ENCODE measurements at places on chromosomes 1 and 21. TPM values are rescaled to one million over a fixed set of nuclear protein-coding genes. Genes with fewer than 3 reads are reported as not detected.

GRCh38 chr1:74362691-74363090 lies 127.5 kb downstream of the TNNI3K start:
- no peak for DNase-seq

DNA sequence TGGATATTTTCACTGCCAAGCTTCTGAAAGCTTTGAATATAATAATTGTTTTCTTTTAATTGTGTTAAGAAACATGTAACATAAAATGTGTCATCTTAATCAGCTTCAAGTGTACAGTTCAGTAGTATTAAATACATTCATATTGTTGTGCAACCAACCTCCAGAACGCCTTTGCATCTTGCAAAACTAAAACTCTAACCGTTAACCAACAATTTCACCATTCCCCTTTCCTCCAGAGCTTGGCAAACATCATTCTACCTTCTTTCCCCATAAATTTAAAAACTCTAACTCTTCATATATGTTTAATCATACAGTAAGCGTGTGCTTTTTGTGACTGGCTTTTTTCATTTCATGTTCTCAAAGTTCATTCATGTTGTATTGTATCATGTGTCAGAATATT lies 2.1 kb downstream of the MNDA start:
- DNase-seq, result no peak

The ABL2 gene
- 110 TPM for total RNA-seq

DNA sequence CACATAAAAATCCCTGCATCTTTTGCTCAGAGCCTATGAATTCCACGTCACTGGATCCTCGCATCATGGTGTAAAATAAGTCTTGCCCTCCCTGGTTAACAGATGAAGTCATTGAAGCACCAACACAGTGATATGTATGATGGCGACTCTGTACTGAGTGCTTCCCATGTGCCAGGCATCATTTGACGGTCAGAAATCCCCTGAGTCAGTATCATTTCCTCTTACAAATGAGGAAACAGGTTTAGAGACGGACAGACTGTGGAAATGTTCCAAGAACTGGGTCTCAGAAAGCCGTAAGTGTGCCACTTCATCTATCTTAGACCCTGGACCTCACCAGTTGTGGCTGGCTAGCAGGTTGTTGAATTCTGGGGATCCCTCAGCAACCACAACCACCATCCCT lies 5.1 kb upstream of the OLFML2B start:
- DNase-seq, result no peak

The TIE1 gene
- total RNA-seq, result 3.3 TPM

DNA sequence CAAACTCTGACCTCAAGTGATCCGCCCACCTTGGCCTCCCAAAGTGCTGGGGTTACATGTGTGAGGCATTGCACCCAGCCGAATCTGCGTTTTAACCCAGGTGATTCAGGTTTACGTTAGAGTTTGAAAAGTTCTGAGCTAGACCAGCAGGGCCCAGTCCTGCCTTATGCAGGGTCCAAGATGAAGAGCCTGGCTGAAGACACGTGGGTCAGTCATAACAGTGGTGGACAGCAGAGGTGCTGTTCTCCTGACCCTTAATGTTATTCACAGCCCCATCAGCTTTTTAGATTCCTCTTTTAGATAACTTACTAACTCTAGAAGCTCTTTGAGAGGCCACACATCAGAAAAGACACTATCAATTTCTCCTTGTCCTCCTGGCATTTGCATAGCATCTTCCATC lies 50.0 kb downstream of the GNG4 start:
- DNase-seq, result no peak

The TNFSF4 gene
- 19.7 TPM for total RNA-seq

DNA sequence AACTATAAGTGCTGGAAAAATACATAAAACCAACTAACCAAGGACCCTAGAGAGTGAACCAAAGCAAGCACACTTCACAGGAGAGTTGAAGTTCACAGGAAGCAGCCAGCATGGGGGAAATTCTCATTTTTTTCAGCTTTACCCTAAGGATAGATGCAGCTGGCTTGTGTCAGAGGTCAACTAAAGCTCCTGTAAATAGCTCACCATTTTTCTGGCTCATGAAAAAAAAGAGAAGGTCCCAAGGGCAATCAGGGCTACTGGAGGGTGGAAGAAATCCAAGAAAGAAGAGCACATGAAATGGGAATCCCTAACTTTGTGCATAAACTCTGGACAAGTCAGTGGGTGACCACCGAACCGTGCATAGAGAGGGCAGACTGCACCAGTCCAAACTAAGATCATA lies 58.3 kb downstream of the KCNJ15 start:
- no peak for DNase-seq

DNA sequence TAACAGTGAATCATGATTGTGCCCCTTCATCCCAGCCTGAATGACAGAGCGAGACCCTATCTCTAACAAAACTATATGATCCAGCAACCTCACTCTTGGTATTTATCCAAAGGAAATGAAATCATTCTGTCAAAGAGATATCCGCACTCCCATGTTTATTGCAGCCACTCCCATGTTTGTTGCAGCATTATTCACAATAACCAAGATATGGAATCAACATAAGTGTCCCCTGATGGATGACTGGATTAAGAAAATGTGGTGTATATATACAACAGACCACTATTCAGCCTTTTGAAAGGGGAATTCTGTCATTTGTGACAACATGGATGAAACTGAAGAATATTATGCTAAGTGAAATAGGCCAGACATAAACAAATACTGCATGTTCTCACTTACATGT lies 44.4 kb downstream of the TRMT1L start:
- no peak for DNase-seq

The RAD54L gene
- 4.8 TPM for total RNA-seq

- DNase-seq, result no peak
These were observed 28.6 kb upstream of the IFNAR1 start for GRCh38 chr21:33296156-33296555.

The SYT6 gene
- not detected for total RNA-seq

The YBX1 gene
- total RNA-seq, result 1,307 TPM

The XKR8 gene
- total RNA-seq, result 1.1 TPM

DNA sequence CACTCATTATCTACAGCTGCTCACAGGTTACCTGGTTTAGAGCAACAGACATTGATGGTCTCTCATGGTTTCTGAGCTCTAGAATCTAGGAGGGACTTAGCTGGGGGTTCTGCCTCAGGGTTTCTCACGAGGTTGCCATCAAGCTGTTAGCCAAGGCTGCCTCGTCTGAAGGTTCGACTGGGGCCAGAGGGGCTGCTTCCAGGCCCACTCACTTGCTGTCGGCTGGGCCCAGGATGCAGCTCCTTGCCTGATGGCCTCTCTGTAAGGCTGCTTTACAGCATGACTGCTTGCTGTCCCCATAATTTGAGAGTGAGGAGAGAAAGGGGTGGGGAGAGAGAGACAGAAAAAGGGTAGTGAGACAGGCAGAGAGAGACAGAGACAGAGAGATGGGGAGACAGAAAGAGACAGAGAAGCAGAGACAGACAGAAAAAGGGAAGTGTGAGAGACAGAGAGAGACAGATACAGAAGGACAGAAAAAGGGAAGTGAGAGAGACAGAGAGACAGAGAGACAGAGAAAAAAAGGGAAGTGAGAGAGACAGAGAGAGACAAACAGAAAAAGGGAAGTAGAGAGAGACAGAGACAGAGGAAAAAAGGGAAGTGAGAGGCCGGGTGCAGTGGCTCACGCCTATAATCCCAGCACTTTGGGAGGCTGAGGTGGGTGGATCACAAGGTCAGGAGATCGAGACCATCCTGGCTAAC lies 106.8 kb upstream of the C1orf174 start:
- no peak for DNase-seq

- DNase-seq, result no peak
These were observed 106.1 kb upstream of the CHODL start for GRCh38 chr21:18138507-18138906.
